Hematopoietic multipotent progenitor cell (in vitro differentiated cells): ENCODE measurements at places on chromosomes 11 and 22.

DNA sequence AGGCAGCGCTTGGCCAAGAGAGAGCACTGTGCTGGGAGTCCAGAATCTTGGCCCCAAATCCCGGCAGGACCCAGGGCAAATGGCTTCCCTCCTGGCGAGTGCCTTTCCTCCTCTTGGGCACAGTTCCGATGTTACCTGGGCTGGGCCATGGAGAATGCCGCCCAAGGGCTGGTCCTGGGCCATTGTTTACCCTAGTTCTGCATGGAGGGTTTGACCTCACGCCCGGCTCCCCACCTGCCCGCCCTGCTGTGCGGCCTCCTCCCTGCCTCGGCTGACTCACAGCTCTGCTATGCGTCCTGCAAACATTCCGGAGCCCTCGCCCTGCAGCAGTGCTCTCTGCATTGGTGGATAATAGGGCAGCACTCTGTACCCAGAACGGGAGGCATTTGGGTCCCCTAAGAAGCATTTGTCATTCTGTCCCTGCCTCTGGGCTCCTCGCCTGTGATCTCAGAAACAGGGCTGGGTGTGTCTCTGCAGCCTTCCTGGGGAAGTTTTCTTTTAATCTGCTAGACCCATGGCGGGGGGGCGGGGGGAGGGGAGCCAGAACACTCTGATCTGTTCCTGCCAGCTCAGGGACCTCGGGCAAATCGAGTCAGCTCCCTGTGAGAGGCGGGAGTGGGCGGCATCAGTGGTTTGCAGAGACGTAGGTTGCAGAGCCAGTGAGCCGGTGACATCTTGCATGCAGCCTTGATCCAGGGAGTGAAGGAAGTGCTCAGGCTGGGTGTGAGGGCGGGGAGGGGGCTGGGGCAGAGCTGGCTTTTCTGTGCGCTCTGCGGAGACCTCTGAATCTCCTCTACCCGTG is 32.9 kb upstream of the SMIM38 start:
- peak; percentile 30 for DNase-seq

DNA sequence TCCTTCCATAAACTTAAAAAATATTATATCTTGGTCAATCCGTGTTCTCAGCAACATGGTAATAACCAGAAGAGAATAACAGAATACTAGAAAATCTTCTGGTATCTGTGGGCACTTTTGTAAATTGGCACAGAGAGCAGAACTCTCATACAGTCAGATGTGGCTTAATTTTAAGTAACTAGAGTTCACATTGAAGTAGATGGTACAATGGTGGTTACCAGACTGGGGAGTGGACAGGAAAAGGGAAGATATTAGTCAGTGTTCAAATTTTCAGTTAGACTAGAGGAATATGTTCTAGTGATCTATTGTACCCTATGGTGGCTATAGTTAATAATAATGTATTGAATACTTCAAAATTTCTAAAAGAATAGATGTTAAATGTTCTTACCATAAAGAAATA is 6.9 kb downstream of the OR52H1 start:
- no peak for DNase-seq

DNA sequence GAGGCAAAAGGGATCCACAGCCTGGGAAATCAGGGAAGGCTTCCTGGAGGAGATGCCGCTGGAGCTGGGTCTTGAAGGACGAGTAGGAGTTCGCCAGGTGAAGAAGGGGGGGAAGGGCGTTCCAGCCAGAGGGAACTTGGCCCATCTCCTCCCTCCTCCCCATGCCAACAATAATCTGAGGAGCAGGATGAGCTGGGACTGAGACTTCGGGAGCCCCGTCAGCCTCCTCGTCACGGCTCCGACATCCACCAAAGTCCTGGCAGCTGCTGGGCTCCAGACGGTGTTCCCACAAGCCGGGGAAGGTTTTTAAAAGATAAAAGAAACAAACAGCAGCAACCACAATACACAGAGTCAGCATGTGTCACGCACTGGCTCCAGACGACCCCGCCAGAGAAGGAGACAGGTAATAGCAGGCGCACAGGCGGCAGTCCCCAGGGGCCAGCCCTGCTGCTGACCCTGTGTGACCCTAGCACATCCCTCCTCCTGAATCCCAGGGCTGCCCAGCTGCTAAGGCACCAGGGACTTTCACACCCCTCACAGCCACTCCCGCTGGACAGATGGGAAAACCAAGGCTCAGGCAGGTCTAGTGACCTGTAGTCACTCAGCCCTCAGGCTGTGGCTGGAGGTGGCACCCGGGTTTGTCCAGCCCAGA is 37.3 kb downstream of the NUP50 start:
- no peak for DNase-seq

DNA sequence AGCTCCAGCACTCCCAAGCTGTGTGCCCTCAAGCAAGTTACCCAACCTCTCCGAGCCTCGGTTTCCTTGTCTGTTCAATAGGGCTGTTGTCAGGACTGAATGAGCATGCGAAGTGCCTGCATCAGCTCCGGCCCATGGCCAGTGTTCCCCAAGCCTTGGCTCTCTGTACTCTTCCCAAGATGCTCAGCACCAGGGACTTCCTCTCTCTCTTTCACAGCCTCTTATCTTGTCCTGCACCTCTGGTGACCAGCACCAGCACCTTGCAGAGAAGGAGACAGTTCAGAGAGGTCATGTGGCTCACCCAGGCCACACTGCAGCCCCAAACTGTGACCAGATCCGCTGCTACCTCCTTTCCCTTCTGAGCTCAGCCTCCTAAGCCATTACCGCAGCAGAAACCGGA is 120.3 kb upstream of the ANO1 start:
- no peak for DNase-seq

GRCh38 chr11:45924036-45924915 is 1.8 kb downstream of the LARGE2 start:
- DNase-seq = no peak
